ENCODE measurements at places on chromosomes 2 and 18. TPM values are rescaled to one million over a fixed set of nuclear protein-coding genes. Genes with fewer than 3 reads are reported as not detected.

Gene TRABD2A
- total RNA-seq, result 4.0 TPM

Gene RGPD4
- total RNA-seq, result not detected

Gene TGFBRAP1
- 31.3 TPM for total RNA-seq

Gene KCNG2
- total RNA-seq, result not detected

Gene B4GALT6
- total RNA-seq, result 3.1 TPM

Measured in smooth muscle cell of the pulmonary artery (primary cell).